ENCODE measurements at places on chromosomes 5 and 9. TPM values are rescaled to one million over a fixed set of nuclear protein-coding genes. Genes with fewer than 3 reads are reported as not detected.

Gene ACTBL2
- not detected for total RNA-seq

DNA sequence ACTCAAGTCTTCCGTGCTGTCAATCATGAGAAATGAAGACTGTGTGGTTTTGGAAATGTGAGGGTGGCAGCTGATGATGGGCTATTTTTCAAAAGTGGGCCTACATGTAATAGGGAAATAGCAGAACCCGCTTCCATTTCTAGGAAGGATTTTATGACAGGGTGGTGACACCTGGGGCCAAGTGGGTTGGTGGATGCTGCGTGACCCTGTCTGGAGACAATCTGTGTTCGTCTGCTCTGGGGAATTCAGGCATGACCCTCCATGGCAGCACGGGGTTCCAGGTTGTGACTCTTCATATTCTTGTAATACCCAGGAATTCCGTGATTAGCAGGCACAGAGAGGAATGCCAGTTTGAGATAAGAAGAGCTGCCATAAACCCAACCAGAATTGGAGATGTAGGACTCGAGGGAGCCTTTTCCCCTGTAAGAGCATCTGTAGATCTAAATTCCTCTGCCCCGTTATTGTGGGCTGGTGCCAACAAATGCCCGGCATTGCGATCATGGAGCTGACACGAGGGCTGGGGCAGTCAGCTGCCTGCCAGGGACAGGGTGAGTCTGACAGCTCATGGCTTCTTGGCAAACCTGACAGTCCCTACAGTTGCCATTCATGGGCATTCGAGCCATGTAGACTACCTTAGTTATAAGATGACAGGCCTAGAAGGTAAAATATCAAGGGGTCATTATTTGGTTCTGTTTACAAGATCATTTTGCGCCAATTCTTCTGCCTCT lies 279.7 kb downstream of the GADD45G start:
- ATAC-seq = no peak

- ATAC-seq = no peak
Observed at GRCh38 chr9:109120204-109120789, 550 bp upstream of the TMEM245 start.

DNA sequence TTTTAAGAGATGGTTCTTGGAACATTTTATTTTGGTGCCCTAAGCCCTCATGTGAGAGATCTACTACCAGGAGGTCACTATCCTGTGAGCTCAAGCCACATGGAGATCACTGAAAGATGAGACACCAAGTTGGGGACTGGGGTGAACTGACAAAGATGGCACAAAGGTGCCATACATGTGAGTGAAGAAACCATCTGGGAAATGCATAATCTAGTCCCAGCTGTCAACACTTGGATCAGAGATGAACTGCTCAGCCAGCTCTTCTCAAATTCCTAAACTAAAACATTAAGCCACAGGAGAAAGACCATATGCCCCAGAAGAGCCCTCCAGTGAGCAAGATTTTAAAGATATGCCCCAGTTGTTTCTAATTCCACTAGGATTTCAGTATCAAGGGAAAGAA lies 22.2 kb upstream of the MYOT start:
- no peak for ATAC-seq

GRCh38 chr5:128528637-128529255 lies 9.3 kb downstream of the FBN2 start:
- ATAC-seq = no peak

DNA sequence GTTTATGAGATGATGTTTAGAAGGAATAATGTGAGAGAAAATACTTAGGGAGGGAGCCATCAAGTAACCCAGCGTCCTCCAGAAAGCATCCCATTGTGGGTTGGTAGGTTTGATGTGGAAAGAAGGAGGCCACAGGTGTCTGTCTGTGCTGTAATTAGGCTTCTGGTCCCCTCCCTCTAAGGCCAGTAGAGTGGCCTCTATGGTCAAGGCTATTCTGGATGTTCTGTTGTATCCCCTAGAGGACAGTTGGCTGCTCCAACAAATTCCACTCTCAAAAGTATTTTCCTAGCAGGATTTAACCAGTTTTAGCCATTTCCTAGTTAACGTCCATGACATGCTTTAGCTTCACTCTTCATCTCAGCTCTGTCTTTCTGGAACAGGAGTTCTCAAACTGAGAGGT lies 106.5 kb downstream of the EGFLAM start:
- no peak for ATAC-seq

Gene NDOR1
- total RNA-seq = 40.2 TPM

- no peak for ATAC-seq
Observed at GRCh38 chr9:15329539-15330109, 22.6 kb upstream of the TTC39B start.

Gene FAXDC2
- not detected for total RNA-seq

Gene ZFP2
- 0.35 TPM for total RNA-seq

DNA sequence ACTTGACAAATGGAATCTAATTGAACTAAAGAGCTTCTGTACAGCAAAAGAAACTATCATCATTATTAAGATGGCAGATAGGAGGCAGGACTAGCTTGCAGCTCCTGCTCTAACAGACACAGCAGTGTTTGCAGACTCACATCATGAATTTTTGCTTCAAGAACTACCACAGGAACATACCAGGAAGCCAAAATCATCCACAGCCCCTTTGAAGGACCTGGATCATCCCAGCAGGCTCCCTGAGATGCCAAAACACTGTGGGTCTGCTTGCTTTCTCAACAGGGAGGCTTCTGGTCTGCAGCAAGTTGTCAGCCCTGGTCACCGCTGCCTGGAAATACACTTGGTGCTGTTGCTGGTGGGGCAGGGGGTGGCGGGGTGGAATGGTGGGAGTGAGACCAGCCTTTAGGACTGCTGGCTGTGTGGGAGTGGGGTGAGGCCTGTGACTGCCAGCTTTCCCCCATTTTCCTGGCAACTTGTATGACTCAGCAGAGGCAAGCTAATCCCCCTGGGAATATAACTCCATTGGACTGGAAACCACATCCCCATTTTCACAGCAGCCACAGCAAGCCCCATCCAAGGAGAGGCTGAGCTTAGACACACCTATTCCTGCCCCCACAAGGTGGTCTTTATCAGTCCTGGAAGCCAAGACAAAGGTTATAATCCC lies 533.8 kb upstream of the CYLC2 start:
- no peak for ATAC-seq

DNA sequence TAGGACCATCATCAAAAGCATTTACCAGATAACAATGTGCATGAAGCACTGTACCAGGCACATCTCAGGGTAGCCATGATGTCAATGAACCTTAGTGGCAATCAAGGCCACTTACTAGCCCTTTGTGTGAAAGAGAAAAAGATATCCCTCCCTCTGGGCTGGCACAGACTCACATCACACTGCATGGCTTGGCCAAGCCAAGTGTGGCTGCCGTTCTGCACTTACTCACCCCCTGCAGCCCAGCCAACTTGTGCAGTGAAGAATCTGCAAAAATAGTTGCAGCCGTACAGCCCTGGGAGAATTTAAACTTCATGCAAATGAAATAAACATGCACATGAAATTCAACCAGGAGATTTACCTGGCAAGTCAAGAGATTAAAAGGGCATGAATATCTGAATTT lies 333.5 kb downstream of the DEPDC1B start:
- ATAC-seq = no peak

Gene TRPM3
- total RNA-seq = not detected

Gene LURAP1L
- total RNA-seq = not detected

DNA sequence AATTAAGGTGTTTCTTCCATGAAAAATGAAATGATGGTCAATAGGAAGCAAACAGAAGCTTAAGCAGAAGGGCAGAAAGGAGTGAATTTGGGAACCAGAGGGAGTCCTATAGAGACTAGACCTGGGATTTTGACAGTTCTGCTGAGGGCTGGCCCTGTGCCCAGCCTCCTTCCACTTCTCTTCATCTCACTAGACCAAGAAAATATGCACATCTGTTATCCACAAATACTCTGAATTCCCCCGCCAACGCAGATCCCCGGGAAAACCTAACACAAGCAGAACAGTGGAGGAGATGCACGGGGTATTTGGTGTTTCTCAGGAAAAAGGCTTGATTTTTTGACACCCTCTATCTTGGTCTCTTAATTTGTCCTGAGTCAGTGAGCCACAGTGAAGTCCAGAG lies 22.7 kb downstream of the GRIA1 start:
- no peak for ATAC-seq

GRCh38 chr9:33884856-33885701 lies 68.1 kb downstream of the UBE2R2 start:
- ATAC-seq = no peak

Gene SPATA31A3
- not detected for total RNA-seq

- no peak for ATAC-seq
Observed at GRCh38 chr5:145162626-145163025, 672.5 kb downstream of the PRELID2 start.

DNA sequence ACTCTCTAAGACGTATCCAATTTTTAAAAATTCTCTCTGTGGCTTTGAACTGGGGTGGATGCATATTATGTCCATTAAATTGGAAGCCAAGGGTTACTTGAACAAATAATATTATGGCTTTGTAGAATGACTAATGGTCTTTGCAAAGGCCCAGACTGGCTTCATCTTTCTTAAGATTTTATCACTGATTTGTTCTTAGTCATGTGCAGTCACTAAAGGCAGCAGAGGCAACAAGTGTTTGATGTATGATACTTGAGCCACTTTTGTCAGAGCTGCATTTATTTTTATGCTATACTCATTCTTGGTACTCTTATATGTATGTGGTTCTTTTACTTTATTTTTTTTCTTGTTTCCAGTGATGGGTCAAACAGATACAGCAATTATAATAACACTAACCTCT lies 152.2 kb downstream of the NR2F1-AS1 start:
- ATAC-seq = no peak

DNA sequence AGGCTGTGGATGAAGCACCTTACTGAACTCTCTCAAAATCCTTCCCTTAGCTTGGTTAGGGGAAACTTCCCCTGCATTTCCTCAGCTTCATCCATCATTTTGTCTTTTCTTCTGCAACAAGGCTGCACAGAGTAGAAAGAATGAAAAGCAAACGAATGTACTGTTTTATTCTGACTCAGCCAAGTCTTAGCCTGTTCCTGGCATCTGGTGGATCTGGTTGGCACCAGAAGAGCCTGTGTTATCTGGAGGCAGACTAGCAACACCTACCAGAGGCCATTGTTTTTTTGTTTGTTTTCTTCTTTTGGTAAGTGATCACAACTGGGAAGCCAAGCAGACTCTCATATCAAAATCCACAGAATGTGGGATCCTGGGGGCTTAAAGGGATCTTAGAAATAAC lies 200.7 kb downstream of the FANCC start:
- ATAC-seq = no peak

Gene SLC25A2
- not detected for total RNA-seq

Gene PFN3
- not detected for total RNA-seq

- no peak for ATAC-seq
Observed at GRCh38 chr9:127489471-127490115, 38.3 kb downstream of the LRSAM1 start.

- ATAC-seq = peak; percentile 63
Observed at GRCh38 chr5:141369994-141370848, at the start of gene PCDHGB3. Gene PCDHGB3, plus strand, starts transcription at chr5:141370242. Its CDS starts 153 bp downstream, at chr5:141370395.

Gene LECT2
- not detected for total RNA-seq

DNA sequence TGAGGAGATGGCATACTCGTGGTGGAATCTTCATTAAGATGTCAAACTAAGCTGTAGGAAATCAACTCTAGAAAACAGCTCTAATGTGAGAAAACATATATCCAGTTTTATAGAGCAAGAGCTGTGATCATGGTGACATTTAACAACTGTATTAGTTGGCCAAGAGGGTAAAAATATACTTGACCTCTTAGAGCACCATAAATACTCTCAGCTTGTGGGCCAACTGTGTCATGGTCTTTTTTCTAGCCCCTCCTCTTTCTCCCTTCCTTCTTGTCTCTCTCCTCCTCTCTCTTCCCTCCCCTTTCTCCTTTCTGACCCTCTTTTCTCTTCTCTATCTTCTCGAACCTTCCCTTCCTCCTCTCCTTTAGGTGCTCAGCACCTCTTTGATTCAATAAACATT lies 54.7 kb downstream of the TMC1 start:
- no peak for ATAC-seq

GRCh38 chr5:173319646-173320045 lies 8.6 kb downstream of the STC2 start:
- ATAC-seq = no peak

Gene CNOT6
- total RNA-seq = 23.9 TPM

DNA sequence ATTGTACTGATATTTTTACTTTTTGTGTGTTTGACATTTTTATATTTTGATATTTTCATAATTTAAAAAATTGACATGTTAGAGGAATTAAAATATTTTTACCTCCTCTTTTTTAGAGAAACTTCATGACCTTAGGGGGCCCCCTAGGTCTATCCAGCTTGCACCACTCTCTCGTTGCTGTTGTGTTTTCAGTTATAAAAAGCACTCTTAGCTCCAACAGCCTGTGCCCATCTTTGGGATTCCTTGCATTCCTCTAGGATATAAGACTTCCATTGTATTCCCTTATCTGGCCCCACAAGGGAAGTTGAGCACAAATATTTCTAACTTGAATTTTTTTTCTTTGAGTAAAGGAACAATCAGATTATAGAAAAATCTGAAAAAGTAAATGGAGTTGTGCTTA lies 245.3 kb downstream of the SH3GL2 start:
- no peak for ATAC-seq

Gene RUSC2
- total RNA-seq = 1.9 TPM
